ENCODE measurements at places on chromosomes 3 and 15. TPM values are rescaled to one million over a fixed set of nuclear protein-coding genes. Genes with fewer than 3 reads are reported as not detected.

The CADPS gene
- total RNA-seq = 10.7 TPM

DNA sequence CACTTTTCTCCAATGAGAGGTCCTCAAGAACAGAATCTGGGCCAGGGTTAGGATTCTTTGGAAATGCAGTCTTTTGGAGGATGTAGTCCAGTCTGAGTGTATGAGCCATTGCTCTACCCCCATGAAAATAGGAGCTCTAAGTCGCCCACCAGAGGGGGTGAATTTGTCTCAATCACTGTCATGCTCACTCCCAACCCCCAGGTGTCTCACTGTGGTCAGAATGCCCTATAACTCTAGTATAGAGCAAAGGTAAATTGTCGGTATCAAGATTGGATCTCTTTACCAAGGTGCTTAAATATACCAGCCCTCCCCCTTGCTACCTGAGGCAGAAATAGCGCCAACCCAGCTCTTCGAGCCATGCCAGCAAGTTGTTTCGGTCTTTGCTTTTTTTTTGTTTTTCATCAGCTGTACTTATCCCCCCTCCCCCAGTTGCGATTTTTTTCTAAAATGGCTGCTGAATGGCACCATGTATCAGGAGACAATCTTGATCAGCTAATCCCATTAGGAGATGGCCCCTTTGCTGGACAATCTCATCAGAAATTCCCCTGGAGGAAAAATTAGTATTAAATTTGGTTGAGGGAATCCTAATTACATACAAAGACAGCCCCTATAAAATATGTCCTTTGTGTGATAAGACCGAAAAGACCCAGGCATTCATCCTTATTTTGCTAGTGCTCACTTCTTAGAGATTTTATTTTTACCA lies 130.7 kb downstream of the EBLN2 start:
- DNase-seq = no peak

DNA sequence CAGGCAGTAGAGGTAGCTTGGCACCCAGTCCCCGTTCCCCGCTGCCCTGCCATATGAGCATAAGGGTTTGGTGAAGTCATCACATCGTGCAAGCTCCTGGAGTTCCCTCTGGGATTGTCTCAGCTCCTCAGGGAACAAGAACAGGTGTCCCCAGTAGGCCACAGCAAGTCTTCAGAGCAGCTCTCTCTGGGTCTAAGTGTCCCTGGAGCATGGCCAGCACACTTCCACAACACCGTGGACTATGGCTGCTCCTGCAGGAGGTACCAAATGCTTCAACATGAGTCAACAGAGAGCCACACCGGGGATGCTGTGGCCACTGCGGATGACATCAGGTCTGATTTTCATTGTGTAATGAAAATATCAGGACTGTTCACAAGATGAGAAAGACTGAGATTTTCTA lies 23.1 kb downstream of the ABHD6 start:
- DNase-seq = no peak

DNA sequence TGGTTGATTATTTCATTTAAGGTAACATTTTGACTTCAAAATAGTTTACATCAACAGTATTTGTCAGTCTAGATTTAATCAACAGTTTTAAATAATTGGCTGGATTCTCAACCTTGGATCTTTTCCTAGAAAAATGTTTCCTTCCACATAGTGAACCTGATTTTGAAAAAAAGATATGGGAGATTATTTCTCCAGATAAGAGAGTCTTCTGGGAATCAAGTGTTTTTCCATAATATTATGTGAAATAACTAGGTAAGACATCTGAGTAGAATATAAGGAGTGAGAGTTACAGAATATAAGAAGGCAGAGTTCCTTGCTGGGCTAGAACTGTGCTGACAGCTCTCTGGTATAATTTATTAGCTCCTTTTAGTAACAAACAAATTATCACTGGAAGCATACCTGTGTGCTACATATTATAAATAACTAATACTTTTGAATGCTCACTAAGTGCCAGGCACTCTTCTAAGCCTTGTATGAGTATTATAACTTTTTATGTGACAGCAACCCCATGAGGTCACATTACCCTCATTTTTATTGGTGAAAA lies 18.8 kb upstream of the TNFSF10 start:
- DNase-seq = no peak

GRCh38 chr3:65873028-65873427 lies 165.7 kb downstream of the MAGI1 start:
- DNase-seq = peak; percentile 22

- DNase-seq = no peak
Observed at GRCh38 chr3:128874481-128875180, 4.8 kb upstream of the ACAD9 start.

GRCh38 chr3:149726716-149727407 lies 25.4 kb downstream of the COMMD2 start:
- DNase-seq = no peak

DNA sequence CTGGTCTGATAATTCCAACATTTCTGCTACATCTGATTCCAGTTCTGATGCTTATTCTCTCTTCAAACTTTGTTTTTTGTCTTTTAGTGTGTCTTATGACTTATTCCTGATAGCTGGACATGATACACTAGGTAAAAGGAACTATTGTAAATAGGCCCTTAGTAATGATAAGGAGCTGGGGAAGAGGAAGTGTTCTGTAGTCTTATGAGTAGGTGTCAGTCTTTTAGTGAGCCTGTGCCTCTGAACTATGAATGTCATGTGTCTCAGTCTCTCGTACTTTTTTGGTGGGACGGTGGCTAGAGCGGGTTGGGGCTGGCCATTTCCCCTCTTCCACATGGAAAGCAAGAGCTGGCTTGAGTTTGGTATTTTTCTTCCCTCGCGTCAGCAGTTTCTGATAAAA lies 41.2 kb downstream of the PCCB start:
- DNase-seq = no peak

DNA sequence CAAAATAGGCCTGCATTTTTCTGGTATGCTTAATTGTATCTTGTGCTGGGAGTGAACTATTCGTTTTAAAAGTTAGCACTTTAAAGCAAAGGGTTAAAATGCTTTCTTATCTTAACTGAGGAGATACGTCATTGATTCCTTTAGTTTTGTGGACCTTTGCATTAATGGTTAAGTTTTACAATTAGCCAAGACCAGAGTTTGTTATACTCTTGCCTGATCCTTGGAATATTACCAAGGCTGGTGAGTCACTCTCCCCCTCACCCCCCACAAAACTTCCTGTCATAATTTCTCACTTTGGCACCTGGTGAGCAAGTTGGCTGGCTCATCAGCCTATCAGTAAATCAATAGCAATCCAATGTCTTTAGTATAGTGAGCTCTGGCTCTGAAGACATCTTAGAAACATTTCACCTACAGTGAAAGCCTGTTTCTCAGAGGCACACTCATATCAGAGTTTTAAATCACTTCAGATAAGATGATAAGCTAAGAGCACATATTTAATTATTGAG lies 26.7 kb downstream of the SLC2A2 start:
- DNase-seq = no peak

GRCh38 chr3:1870738-1871137 lies 227.9 kb upstream of the CNTN4 start:
- no peak for DNase-seq

DNA sequence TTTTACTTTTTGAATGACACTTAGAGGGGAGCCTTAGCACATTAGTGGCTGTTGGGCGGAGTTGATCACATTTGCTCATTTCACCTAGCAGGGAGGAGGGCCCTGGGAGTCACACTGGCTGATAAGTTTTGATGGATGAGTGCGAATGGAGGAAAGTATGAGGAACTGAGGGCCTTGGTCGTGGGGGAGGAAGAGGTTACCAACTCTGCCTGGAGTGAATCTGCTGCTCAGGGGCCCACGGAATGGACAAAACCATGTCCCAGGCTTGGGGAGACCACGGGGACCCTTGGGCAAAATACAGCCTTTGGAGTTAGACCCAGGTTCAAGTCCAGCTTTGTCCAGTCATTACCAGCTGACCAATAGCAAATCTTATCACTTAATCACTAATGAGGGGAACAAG lies 5.1 kb upstream of the FLNB start:
- DNase-seq = no peak
